ENCODE measurements at places on chromosomes 2 and 18.

DNA sequence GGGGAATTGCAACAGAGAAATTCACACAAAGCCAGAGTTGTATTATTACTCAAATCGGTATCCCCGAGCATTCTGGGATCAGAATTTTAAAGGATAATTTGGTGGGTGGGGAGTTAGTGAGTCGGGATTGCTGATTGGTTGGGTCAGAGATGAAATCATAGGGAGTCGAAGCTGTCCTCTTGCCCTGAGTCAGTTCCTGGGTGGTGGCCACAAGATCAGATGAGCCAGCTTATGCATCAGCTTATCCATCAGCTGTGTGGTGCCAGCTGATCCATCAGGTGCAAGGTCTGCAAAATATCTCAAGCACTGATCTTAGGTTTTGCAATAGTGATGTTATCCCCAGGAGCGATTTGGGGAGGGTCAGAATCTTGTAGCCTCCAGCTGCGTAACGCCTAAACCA is 34.3 kb upstream of the ITM2C start:
- no peak for DNase-seq

DNA sequence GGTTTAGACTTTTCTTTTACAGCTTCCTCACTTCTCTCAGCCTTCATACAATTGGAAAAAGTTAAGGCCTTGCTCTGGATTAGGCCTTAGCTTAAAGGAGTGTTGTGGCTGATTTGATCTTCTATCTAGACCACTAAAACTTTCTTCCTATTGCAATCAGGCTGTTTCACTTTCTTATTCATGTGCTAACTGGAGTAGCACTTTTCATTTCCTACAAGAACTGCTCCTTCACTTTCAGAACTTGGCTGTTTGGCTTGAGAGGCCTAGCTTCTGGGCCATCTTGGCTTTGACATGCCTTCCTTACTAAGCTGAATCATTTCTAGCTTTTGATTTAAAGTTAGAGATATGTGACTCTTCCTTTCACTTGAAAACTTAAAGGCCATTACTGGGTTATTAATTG is 114.3 kb downstream of the ARHGEF4 start:
- no peak for DNase-seq

DNA sequence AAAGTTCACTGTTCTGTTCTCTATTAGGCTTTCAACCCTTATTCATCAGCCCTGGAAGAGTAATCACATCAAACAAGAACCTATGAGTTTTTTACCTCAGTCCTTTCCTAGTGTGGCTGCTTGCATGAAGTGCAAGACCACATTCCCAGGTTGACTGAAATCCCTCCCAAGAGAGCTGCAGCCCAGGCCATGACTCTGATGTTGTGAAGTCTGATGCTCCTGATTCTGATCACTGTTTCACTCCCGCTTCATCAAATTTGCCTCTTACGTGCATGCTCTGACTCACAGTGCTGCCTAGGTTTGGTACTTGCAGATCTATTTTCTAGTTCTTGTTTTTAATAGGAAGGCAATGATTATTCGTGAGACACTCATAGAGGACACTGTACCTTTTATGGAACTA is 58.2 kb upstream of the DSEL start:
- DNase-seq, result no peak

GRCh38 chr18:31451625-31452024 is 4.1 kb downstream of the DSG3 start:
- no peak for DNase-seq

DNA sequence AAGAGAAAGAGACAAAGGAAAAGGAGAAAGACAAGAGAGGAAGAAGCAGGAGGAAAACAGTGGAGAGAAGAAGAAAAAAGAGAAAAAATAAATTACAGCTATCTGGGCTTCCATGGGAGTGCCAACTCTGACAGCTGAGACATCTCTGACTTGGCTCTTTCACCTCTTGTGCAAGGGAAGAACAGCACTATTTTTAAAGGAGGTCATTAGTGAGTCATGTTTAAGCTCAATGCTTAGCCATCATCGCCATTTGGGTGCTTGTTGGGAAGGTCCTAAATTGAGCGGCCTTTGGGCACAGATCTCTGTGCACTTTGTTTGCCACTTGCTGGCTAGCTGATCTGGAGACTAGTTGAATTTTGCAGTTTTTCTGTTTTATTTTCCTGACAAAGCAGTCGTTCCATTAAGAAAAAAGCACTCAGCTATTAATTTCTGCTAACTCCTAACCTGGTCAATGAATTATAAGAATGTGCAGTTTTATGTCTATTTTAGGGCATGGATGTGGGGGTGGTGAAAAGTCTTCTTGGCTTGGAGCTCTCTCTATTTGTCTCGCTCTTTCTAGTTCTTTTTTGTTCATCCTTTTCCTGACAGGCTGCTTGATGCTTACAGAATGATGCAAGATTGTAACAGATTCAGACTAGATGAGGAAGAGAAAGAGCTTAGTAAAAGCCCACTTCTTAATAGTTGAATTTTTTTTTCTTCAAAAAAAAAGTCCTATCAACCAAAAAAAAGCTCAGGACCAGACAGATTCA is 231.5 kb downstream of the SLC8A1 start:
- no peak for DNase-seq

DNA sequence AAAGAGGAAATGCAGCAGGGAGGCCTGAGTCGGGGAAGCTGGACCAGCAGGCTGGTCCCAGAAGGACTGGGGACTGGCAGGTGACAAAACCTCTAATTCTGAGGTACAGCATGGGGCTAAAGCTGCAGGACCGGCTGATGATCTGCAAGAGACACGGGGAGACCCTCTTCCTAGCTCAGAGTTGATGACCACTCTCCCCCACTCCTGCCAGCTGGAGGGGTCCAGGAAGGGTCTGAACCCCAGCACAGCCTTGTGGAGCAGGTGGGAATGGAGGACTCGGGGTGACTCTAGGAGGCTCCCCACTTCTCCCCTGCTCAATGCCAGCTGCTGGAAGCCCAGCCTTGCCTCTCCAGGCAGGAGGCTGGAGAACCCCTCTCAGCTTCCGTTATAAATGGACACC is 67.7 kb downstream of the TWIST2 start:
- DNase-seq, result no peak

GRCh38 chr2:31274401-31275075 is 40.6 kb downstream of the EHD3 start:
- DNase-seq, result no peak

DNA sequence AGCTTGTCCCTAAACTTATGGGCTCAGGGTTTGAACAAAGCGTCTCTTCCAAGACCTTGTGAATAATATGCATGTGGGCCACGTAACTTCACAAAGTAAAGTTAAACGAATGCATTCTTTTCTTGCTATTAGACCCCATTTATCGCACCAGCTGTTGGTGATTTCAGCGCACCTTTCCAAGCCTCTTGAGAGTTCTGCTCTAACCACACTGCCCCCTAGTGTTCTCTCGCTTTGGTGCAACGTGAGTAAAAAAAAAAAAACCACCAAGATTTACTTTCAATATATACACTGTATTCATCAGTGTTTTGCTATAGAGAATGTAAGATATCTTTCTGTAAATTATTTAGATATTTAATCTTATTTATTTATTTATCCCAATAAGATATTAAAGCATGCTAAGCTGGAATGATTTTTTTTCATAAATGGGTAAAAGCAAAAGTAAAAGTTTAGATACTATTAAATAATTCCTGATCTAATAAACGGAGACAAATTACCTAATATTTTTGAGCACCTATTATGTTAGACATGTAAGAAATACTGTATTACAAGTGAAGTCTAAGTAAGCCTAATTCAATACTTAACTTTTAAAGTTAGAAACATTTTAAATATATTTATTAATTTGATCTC is 459.5 kb downstream of the DLGAP1 start:
- peak; percentile 50 for DNase-seq

DNA sequence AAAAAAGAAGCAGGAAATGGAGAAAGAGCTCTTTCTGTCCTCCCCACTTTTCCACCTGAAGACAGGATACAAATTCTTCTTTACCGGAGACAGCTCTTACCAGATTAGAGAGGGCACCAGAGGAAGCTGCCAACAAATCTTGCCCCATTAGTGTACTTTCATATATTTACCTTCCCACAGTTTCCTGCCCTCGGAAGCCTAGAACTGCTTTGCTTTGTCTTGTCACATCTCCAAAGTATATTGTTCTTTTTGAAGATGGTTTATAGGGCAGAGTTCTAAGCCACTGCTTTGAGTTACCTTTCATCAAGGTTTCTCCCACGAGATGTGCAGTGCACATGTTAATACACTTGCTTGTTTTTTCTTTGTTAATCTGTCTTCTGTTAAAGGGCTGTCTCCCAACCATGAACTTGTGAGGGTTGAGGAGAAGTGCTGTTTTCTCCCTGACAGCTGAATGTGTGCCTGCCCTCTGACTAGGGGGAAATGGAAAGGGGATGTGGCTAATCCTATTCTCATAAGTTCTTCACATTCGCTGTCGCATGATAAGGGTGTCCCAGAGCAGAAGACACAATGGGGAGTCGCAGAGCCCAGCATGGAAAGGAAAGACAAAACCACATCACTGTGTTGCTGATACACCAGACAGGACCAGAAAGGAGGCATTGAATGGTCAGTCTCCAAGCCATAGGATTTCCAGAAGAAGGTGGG is 24.2 kb downstream of the CENPA start:
- no peak for DNase-seq

DNA sequence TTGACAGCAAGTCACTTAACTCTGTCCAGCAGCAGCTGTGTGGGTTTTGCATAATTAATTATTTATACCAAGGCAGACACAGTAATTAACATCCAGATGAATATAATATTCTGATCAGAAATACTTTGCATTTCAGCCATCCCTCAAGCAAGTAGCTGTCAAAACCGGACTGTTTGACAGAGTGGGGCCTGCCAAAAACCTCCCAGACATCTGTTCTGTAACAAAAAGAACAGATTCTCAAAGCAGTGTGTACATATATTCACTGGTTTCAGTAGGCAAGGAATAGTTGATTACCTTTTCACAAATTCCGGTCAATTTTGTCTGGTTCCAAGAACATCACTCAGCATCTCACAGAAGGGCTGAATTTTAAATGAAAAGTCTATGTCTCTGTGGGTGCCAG is 291.6 kb downstream of the CMPK2 start:
- DNase-seq, result no peak

DNA sequence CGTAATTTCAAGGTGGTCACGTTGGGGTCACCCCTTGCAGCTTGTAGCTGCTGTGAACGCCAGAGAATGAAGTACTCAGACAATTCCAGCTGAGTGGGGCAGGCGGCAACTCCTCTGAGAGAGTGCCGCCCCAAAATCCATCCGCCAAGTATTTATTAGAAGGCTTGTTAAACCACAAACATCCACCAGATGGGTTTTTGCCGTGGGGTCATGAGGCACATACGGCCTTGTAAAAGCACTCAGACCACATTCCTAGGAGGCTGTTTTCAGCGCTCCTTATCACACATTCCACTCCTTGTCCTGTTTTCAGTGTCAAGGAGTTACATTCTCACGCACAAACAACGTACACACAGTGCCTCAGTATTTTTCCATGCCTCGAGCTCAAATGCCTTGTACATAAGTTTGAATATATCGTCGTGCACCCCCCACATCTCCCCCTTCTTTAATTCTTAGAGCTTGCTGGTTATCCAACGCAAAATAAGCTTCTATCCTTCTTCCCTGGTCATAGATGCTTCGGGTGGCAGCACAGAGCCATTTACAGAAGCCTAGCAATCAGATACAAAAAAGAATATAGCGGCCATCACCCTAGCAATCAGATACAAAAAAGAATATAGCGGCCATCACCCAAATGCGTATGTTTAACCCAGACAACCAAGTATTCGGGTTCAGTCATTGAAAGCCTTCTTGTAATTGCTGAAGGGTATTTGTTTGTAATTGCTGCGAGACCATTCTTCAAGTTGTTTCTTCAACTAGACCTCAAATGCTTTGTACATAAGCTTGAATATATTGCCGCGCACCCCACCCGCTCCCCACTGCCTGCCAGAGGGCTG is 7.3 kb downstream of the ALPP start:
- DNase-seq, result no peak

- DNase-seq, result no peak
Observed at GRCh38 chr2:139550873-139551272, 770.7 kb upstream of the NXPH2 start.

- DNase-seq, result no peak
Observed at GRCh38 chr2:20913491-20913890, 90.6 kb upstream of the LDAH start.

Data from cerebellum (tissue), 4 donors.